ENCODE measurements at places on chromosomes 4 and X.

- no peak for DNase-seq
These were observed 762.0 kb downstream of the GRID2 start for GRCh38 chr4:93065790-93066189.

GRCh38 chrX:155841232-155841631, 39.9 kb upstream of the VAMP7 start:
- DNase-seq = no peak

DNA sequence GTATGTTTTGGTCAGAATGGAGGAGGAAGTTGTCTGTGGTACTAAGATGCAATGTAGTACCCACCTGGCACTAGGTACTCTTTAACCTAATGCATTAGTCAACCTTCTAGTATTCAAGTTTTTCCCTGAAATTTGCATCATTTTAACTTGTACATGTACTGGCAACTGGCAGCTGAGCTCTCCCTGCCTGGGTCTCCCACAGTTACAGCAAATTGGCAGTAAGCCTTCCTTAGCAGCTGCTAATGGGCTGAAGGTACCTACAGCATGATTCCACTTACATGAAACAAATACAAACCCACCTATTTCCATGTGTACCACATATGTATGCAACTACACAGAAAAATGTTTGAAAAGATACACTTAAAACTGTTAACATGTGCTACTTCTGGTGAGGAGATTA, 8.1 kb upstream of the KLHL2 start:
- no peak for DNase-seq

DNA sequence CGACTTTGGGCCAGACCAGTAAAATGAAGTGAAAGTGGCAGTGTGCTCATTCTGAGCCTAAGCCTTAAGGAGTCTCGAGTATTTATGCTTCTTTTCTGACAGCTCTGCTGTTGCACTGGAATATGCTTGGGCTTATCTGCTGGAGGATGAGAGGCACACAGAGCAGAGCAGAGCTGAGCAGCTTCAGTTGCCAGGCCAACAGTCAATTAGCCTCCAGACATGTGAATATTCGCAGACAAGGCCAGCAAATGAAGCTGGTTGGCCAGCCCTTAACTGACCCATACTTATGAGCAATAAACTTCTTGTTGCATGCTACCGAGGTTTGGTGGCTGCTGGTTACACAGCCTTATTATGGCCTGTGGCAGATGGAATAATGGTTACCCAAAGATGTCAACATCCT, 203.0 kb upstream of the GEMIN8 start:
- DNase-seq = no peak

DNA sequence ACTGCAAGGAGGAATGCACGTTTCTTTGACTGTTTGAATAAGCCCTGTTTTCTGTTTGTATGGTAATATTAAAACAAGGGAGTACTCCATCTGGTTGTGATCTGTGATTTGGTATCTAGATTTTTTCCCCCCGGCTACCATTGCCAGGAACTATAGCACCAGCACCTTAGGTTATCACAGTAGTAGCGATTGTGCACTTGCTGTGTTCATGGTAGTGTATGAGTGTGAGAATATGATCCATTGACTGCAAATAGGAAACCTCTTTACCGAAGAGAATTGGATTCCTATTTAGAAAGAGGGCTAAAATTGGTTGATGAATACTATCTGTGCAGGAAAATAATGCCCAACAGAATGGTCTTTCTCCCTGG, 69.9 kb downstream of the LARP7 start:
- no peak for DNase-seq

- no peak for DNase-seq
These were observed 70.1 kb downstream of the TMEM47 start for GRCh38 chrX:34586936-34587335.

DNA sequence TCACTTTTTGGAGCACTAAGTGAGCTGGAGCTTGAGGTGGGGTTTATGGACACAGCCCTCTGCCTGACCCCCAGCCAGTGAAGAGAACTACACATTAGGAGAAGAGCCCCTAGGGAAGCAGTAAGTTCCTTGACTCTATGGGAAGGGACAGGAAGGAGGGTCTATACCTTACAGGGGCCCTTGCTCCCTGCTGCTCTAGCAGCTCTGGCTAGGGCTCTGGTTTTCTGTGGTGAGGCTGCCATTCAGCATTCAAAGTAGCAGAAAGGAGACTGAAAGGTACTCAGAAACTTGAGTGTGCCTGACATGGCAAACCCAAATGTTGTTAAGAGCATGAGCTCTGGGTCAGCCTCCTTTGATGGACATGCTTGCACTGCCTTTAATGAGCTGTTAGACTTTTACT, 144.0 kb upstream of the KIT start:
- no peak for DNase-seq

GRCh38 chr4:73499996-73500765, 18.6 kb downstream of the AFM start:
- DNase-seq = no peak

GRCh38 chr4:163762741-163763140, 268.3 kb downstream of the TMA16 start:
- DNase-seq = no peak

GRCh38 chr4:87108142-87108546, 112.3 kb downstream of the KLHL8 start:
- DNase-seq = peak; percentile 71

DNA sequence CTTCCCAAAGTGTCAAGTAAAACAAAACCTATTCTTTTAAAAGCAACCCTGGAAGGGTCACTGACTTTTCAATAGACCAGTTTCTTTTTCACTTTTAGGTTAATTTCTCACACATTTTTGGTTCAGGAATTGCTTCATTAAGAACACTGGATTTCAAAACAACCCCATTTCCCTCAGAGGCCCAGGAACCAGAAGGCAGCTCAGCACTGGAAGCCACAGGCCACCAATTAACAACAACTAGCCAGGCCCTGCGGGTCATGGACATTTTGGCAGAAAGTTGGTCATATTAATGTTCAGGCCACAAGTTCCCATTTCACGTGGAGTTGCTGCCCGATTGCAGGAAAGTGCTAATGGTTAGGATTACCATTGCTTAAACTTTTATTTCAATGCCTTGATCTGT, 39.8 kb downstream of the HAND2 start:
- DNase-seq = no peak

- DNase-seq = no peak
These were observed 212.9 kb downstream of the PDHA2 start for GRCh38 chr4:96052827-96053226.

DNA sequence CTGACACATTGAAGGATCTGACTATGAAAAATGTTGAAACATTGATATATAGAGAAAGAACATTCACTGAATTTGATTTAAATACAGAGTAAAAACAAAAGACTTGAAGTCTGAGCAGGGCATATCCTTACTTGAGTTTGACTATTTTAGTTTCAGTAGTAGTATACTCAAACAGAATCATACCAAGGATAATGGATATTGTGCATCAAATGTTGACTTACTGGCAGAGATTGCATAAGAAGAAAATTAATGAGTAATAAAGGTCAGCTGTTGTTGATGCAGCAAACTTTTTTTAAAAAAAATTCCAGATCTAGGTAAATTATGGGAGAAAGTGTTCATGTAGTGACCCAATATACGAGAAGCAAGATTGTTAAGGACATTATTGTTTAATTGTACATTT, 94.5 kb upstream of the APOOL start:
- DNase-seq = no peak

- DNase-seq = no peak
These were observed 63.8 kb downstream of the DLG3 start for GRCh38 chrX:70508296-70508911.

- no peak for DNase-seq
These were observed 515.5 kb downstream of the STPG2 start for GRCh38 chr4:97627750-97628149.

- no peak for DNase-seq
These were observed 153.0 kb downstream of the ADAM29 start for GRCh38 chr4:175071123-175071522.

GRCh38 chr4:25154594-25155265, 5.5 kb downstream of the SEPSECS start:
- DNase-seq = no peak

- no peak for DNase-seq
These were observed 116.2 kb upstream of the TLL1 start for GRCh38 chr4:165756836-165757235.

DNA sequence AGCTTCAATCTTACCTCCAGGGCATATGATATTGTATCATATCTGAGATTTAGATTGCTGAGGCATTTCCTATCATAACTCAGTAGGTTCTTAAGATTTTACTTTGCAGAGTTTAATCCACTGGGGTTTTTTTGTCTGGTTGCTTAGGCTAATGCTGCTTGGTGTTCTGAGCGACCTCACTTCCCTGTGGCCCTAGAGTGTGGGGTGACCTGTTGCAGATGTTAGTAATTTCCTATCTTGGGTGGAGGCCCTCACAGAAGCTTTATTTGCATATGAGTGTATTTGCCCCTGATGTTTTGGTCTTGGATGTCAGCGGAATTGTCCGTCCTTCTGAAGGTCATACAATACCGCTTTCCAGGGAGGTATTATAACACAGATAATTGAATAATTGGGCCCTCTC, 137.1 kb downstream of the NDST3 start:
- DNase-seq = no peak

DNA sequence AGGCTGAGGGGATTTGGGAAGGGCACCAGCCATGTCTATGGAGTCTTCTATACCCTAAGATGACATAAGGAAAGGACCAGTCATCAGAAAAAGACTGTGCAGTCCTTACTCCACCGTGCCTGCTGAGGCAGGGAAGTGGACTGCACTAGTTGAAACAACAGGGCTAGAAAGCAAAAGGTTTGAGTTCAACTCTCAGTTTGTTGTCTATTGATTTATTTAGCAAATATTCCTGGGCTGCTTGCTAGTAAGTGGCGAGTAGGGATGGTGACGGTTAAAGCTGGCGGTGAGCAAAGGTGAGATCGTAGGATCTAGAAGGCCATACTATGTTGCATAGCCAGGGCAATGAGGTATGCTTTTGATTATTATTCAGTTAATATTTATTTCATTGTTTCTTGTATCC, 110.1 kb downstream of the SMIM20 start:
- DNase-seq = no peak

- no peak for DNase-seq
These were observed 15.0 kb upstream of the FRYL start for GRCh38 chr4:48795108-48795507.

DNA sequence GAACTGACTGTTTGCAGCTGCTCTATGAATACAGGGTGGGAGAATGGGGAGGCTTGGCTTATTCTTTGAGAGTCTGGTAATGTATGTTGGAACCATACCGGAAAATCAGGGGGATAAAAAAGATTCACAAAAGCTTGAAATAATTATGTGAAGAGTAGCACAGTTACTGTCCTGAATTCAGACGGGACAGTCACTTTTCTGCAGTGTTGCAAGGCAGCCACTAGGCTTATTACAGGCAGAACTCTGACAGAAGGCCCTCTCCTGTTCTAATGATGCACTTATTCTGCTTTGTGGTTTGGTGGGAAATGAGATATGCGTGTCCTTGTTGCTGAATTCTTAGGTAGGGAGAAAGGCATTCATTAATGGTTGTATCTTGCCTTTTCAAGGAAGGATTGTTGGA, 37.2 kb downstream of the GUCY1B1 start:
- DNase-seq = no peak

DNA sequence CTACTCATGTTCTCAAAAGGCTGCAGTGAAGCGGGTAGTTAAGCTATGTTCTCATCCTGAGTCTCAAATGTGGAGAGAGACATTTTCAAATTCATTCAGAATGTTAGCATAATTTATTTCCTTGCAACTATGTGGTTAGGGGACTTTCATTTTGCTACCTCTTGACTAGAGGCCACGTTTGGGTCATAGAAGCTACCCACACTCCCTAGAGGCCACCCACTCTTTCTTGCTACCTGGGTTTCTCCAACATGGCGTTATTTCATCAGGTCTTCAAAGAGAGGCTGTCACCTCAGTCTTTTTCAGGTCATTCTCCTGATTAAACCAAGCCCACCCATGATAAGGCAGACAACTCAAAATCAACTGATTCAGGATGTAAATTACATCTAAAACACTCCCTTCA, 34.3 kb upstream of the NLGN4X start:
- DNase-seq = no peak

DNA sequence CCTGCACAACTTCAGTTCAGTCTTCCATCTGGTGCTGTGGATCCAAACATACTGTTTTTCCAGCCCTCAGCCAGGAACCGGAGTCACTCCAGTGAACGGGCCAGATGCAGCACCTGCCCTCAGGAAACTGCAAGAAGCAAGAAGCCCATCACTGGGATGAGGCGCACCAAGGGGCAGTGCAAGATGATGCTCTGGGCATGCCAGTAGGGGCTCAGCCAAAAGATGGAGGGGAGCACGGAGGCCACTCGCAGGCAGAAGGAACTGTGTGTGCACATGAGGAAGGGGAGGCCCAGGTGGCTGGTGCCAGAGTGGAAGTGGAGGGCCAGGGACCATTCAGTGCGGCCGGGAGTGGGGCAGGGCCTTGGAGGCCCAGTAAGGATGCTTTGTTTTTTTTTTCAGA, 161.7 kb upstream of the MAMLD1 start:
- no peak for DNase-seq

- DNase-seq = no peak
These were observed 1.1 kb upstream of the AVPR2 start for GRCh38 chrX:153903238-153903980.

DNA sequence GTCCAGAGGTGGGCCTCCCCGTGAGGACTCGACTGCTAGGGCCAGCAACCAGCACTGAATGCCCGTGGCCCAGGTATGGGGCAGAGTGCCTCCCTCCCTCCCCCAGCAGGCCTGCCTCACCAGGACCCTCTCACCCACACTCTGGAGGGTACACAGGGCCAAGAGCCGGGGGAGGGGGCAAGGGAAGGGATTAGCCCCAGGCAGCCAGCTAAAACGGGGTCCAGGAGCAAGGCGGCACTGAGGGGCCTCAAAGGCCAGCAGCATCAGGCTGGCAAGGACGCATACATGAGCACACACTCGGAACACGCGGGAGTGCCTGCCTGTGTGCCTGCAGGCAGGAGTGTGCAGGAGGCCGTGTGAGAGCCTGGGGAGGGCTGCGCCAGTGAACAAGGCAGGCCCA, 18.3 kb upstream of the DUSP9 start:
- DNase-seq = no peak

DNA sequence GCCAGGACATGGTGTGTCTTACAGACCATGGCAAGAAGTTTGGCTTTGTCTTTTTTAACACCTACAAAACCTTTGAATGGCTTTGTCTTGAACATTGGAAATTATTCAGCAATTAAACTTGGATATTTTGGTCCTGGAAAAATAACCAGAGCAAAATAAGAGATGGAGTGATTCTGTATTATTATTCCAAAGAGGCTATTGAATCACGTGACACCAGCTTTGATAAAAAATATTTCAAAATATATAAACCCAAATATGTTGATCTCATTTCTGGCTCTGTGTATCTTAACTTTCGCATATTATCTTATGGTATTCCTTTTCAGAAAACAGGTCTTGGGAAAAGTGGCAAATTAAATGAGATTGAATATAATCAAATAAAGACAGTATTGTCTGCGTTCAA, 32.6 kb upstream of the GIMD1 start:
- no peak for DNase-seq

- no peak for DNase-seq
These were observed 7.7 kb downstream of the OCIAD2 start for GRCh38 chr4:48898733-48899431.

DNA sequence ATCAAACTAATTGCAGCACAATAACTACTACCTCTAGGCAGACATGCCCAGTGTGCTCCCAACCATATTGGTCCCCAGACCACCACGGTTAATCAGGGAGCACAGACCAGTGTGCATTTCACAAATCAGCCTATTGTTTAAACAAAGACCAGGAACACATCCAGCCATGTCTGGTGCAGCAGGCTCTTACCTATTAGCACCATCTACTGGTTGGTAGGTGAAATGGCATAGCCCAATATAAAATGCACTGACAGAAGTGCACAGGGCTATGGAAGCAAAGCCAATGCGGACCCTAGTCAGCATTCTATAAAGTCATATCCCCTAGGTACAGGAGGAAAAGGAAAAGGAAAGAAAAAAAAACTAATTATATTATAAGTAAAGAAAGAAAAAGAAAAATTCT, 15.5 kb upstream of the CYLC1 start:
- peak; percentile 1 for DNase-seq
